ENCODE measurements at places on chromosomes 4 and X.

- DNase-seq: no peak
These were observed 42.0 kb downstream of the SGMS2 start for GRCh38 chr4:107866726-107867125.

DNA sequence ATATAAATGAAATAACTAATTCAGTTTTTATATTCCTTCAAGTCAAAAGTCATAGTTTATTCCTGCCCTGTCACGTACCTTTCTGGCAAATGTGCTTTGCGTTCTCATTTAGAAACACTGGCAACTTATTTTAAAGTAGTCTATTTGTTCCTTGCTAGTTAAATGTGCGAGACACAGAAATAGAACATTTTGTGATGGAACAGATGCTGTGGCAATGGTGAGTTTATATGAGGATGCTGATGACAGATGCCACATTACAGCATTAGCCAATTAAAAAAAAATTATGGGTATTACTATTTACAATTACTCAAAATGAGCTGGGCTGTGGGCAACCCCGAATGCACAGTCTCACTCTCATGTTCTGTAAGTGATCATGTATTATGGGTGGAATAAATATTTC lies 26.1 kb upstream of the EPHA5 start:
- DNase-seq: no peak

DNA sequence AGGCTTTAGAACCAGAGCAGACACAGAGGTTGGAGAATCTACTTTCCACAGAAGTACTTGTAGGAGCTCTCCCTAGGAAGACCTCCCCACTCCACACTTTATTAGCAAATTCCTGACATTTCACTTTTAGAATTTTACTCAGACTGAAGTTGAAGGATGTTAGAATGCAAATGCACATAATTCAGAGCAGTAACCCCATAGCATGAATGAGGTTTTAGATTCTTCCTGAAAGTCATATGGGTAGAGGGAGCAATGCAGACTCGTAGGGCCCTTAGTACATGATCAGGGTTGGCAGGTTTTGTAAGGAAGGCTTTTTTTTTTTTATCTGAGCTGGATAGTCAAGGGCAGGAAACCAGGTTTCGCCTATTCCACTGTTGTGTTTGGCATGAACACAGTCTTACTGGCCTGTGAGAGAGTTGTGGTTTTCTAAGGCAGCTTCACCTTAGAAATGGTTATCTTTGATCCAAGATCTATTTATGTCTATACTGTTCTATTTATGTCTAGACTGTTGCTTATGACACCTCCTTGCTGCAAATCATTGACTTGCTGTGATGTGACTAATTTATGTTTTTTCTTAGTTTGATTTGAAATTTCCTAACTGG lies 48.9 kb downstream of the SPATA18 start:
- DNase-seq: no peak

- no peak for DNase-seq
These were observed 511 bp downstream of the GABRB1 start for GRCh38 chr4:47031751-47032404.

- no peak for DNase-seq
These were observed 31.3 kb upstream of the TFDP3 start for GRCh38 chrX:133249266-133250058.

DNA sequence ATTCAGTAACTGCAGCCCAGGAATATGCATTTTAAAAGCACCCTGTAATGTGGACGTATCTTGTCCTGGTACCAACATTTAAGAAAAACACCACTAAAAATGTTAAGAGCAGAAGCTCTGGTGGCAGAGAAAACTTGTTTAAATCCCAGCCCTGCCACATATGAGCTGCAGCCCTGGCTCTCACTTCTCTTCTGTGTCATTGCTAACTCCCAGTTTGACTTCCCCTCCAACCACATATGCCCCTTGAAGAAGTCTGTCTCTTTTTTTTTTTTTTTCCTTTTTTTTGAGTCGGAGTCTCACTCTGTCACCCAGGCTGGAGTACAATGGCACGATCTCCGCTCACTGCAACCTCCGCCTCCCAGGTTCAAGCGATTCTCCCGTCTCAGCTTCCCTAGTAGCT lies 14.8 kb downstream of the LHFPL1 start:
- DNase-seq: no peak

Measured in activated naive CD8-positive, alpha-beta T cell treated with anti-CD3 and anti-CD28 coated beads, Interleukin-2, amount 10 ng/mL, durations not matched to agents 7 days and 5 days (primary cell).